Natural killer cell (primary cell): ENCODE measurements at places on chromosomes 4 and X. TPM values are rescaled to one million over a fixed set of nuclear protein-coding genes. Genes with fewer than 3 reads are reported as not detected.

GRCh38 chrX:152573866-152574265, 63.8 kb upstream of the GABRQ start:
- H3K36me3 ChIP-seq = no peaks in the 10 kb centered on the region
- no peak overlapping the region for H3K27ac ChIP-seq

DNA sequence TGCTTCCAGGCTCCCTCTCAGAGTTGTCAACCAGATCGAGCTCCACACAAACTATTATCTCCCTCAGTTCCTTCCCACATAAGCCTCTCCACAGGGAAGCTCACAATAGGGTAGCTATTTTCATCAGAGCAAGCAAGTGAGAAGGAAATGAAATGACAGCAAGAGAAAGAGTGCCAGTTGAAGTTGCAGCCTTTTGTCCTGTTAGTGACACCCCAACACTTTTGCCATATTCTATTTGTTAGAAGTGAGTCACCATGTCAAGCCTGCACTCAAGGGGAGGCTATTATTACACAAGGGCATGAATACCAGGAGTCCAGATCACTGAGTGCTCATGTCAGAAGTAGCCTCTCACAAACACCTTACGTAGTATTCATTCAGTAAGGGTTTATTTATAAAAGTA, 266.3 kb upstream of the NOCT start:
- no peak overlapping the region for H3K27ac ChIP-seq
- H3K4me3 ChIP-seq = no peak overlapping the region
- H3K36me3 ChIP-seq = no peaks in the 10 kb centered on the region
- H3K27me3 ChIP-seq = no peaks in the 10 kb centered on the region
- no peak for DNase-seq

DNA sequence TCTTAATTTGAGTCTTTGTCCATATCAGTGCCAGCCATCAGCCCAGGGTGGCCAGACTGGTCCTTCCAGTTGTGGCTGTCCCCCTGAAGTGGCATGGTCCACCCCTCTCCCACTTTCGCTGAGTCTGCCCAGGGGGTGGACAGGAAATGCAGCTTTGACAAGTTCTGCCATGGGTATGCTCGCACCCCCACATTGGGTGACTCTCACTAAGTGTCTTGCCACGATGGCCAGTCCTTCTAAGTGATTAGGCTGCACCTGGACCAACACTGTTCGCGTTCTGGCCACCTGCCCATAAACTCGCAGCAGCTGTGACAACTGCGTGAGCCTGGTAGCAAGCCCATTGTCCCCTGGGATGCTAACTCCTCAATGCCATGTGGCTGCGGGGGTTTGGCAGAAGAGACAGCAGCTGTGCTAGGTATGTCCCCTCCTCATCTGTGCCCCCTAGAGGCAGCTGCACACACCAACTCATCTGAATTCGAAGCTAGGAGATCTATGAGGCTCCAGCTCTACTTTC, 10.0 kb upstream of the LNX1 start:
- no peaks in the 10 kb centered on the region for H3K36me3 ChIP-seq
- H3K27ac ChIP-seq = no peak overlapping the region
- no peaks in the 10 kb centered on the region for H3K27me3 ChIP-seq
- H3K4me1 ChIP-seq = no peaks in the 10 kb centered on the region

DNA sequence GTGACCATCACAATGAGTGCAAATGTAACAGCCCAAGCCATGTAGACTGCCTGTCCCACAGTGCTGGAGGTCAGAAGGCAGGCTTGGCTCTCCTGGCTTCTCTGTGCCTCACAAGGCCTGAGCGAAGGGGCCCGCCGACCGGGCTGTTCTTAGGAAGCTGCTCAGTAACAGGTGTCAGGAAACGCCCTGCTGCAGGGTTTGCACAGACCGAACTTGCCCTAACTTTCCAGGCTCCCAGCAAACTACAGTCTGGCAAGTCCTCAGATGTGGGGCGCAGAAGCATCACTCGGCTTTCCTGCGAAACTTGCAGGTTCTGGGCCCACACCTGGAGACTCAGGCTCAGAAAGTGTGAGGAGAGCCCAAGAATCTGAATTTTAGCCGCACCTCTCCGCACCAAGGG, 87.6 kb downstream of the CRMP1 start:
- no peaks in the 10 kb centered on the region for H3K4me1 ChIP-seq
- no peaks in the 10 kb centered on the region for H3K36me3 ChIP-seq
- H3K27me3 ChIP-seq = no peaks in the 10 kb centered on the region
- no peak overlapping the region for H3K4me3 ChIP-seq

GRCh38 chrX:134963041-134963440, 27.8 kb upstream of the SMIM10 start:
- H3K27me3 ChIP-seq = no peaks in the 10 kb centered on the region
- peaks cover 3% of the 10 kb centered on the region for H3K4me1 ChIP-seq
- no peak overlapping the region for H3K27ac ChIP-seq
- DNase-seq = no peak
- H3K36me3 ChIP-seq = no peaks in the 10 kb centered on the region
- no peak overlapping the region for H3K4me3 ChIP-seq

DNA sequence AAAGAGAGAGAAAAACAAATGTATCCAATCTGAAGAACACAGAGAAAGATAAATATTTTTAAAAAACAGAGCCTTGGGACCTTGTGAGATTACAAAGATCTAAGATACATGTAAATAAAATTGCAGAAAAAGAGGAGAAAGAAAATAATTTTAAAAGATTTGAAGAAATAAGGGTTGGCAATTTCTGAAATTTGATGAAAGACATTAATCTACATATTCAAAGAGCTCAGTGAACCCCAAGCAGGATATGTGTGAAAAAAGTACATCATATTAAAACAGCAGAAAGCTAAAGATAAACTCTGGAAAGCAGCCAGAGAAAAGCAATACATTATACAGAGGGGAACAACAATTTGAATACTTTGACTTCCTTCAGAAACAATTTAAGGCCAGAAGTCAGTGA, 244.7 kb downstream of the ENOX2 start:
- no peak overlapping the region for H3K27ac ChIP-seq
- DNase-seq = no peak
- H3K27me3 ChIP-seq = no peaks in the 10 kb centered on the region
- H3K4me1 ChIP-seq = no peaks in the 10 kb centered on the region

- DNase-seq = no peak
- no peak overlapping the region for H3K4me3 ChIP-seq
- H3K27me3 ChIP-seq = peaks cover 9% of the 10 kb centered on the region
- no peak overlapping the region for H3K27ac ChIP-seq
- H3K36me3 ChIP-seq = no peaks in the 10 kb centered on the region
Measured at GRCh38 chr4:152041295-152041694, 280.5 kb upstream of the GATB start.

GRCh38 chr4:136025540-136025939, 1506.8 kb downstream of the PCDH18 start:
- no peak overlapping the region for H3K27ac ChIP-seq
- DNase-seq = no peak
- H3K4me3 ChIP-seq = no peak overlapping the region
- no peaks in the 10 kb centered on the region for H3K4me1 ChIP-seq
- H3K36me3 ChIP-seq = no peaks in the 10 kb centered on the region
- no peaks in the 10 kb centered on the region for H3K27me3 ChIP-seq

GRCh38 chr4:84924434-84924833, 42.1 kb downstream of the WDFY3 start:
- H3K4me1 ChIP-seq = no peaks in the 10 kb centered on the region
- H3K36me3 ChIP-seq = no peaks in the 10 kb centered on the region
- no peak for DNase-seq

DNA sequence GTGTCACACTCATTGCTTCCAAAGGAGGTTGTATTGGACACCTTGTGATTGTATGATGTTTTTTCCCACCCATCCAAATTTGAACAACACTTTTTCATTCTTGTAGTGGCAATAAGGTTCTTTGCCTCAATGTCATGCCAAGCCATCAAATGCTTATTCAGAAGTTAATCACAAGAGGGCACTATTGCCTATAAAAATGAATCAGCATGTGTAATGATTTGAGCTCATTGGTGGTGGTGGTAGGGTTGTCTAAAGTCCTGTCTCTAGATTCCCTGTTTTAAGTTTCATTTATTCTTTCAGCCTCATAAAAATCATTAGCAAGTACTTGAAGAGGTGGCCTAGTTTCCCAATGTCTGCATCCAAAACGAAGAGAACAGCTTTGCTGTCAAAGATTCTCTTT, 37.0 kb downstream of the IRS4 start:
- no peak overlapping the region for H3K4me3 ChIP-seq
- no peaks in the 10 kb centered on the region for H3K27me3 ChIP-seq
- H3K27ac ChIP-seq = no peak overlapping the region

DNA sequence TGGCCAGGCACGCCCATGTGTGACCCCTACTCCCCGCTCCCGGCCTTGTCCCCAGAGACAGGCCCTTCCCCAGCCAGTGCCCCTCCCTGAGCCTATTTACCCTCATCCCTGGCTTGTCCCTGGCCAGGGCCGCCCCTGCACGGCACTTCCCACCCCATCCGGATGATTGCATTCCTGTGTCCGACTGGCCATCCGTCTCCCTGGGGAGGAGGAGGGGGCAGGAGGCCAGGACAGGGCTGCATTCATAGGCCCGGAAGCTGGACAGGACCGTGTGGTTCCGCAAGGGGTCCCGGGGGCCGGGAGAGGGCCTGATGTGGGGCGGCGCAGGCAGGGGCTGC, 22.8 kb downstream of the CTBP1 start:
- DNase-seq = no peak
- H3K27me3 ChIP-seq = no peaks in the 10 kb centered on the region
- H3K4me1 ChIP-seq = peaks cover 40% of the 10 kb centered on the region
- no peak overlapping the region for H3K27ac ChIP-seq
- no peak overlapping the region for H3K4me3 ChIP-seq

GRCh38 chr4:90960433-90960832, 833.2 kb downstream of the CCSER1 start:
- H3K27ac ChIP-seq = no peak overlapping the region
- H3K36me3 ChIP-seq = no peaks in the 10 kb centered on the region
- H3K4me3 ChIP-seq = no peak overlapping the region
- H3K4me1 ChIP-seq = no peaks in the 10 kb centered on the region

DNA sequence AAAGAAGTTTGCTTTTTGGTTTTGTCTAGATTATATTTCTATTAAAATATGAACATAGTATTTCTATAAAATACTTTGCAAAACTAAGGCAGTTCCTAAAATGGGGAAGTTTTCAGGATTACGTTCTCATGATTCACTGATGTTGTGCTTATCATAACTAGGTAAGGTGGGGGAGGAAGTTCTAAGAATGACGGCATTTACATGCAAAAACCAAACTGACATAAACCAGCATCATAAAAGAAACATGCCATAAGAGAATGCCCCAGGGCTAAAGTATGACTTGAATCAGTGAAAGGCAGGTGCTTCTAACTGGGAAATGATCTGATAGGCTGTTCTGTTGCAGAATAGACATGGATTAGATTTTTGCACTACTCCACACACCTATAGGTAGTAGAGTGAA, 204.7 kb upstream of the JADE1 start:
- H3K27ac ChIP-seq = no peak overlapping the region
- no peak overlapping the region for H3K4me3 ChIP-seq
- no peak for DNase-seq
- H3K27me3 ChIP-seq = no peaks in the 10 kb centered on the region
- no peaks in the 10 kb centered on the region for H3K4me1 ChIP-seq
- no peaks in the 10 kb centered on the region for H3K36me3 ChIP-seq

DNA sequence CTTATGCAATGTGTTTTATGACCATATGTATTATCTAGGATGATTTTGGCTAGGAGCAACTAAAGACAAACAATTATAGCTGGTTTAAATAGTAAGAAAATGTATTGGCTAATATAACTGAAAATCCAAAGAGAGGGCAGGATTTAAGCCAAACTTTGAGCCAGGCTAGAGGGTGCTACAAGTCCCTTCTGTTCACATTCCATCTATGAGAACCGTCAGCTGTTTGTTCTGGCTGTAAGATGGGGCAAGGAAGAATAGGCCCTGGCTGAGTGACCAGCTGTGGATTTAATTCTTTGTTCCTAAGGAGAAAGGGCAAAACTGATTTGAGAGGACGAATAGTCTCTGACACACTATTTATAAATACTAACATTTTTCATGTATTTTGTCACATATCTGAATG, 79.2 kb upstream of the UGT8 start:
- H3K27me3 ChIP-seq = no peaks in the 10 kb centered on the region
- H3K27ac ChIP-seq = no peak overlapping the region
- H3K4me1 ChIP-seq = no peaks in the 10 kb centered on the region
- H3K4me3 ChIP-seq = no peak overlapping the region
- no peaks in the 10 kb centered on the region for H3K36me3 ChIP-seq

DNA sequence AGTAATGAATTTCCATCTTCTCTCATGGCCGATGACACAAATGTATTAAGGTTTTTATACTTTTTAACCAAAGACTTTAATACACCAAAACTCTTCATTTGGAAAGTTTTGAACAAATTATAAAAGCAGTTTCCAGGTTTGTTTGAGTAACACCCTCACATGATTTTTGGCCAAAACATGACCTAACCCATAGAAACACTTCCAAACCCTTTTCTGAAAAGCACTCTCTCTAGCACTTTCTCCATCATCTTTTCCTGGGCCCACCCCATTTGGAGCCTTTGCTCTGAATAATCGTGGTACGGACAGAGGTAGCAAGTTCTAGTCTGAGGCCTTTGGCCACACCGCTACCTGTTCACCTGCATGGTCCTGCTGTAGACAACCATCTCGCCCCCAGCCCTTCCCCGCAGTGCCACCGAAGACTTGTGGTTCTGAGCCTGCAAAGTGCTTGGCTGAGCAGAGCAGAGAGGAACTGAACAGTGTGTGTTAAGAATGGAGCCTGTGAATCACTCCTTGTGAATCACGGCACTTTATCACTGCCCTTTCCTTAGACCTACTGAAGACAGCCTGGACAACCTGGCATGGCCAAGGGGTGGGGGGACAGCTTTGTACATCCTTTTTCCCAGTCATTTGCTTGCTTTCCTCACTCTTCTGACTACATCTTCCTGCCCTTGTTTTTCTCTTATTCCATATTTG, 181.8 kb downstream of the PTTG2 start:
- H3K4me3 ChIP-seq = no peak overlapping the region
- DNase-seq = no peak
- H3K27me3 ChIP-seq = no peaks in the 10 kb centered on the region
- no peak overlapping the region for H3K27ac ChIP-seq
- peaks cover 13% of the 10 kb centered on the region for H3K36me3 ChIP-seq

The SOWAHD gene
- total RNA-seq = 0.23 TPM

The FAT1 gene
- not detected for total RNA-seq

The RTL3 gene
- total RNA-seq = not detected

The TSPAN7 gene
- total RNA-seq = not detected

The DDX53 gene
- not detected for total RNA-seq

The BTC gene
- total RNA-seq = not detected

The LDB2 gene
- total RNA-seq = 13.6 TPM

The GASK1B gene
- 1.1 TPM for total RNA-seq
